Activated effector memory CD4-positive, alpha-beta T cell treated with anti-CD3 and anti-CD28 coated beads, Interleukin-2, amount 50 U/mL, for 16 hours (primary cell): ENCODE measurements at places on chromosomes 5 and 9.
A peak's percentile ranks its signal among the peaks of the same experiment; 100 is the strongest.

DNA sequence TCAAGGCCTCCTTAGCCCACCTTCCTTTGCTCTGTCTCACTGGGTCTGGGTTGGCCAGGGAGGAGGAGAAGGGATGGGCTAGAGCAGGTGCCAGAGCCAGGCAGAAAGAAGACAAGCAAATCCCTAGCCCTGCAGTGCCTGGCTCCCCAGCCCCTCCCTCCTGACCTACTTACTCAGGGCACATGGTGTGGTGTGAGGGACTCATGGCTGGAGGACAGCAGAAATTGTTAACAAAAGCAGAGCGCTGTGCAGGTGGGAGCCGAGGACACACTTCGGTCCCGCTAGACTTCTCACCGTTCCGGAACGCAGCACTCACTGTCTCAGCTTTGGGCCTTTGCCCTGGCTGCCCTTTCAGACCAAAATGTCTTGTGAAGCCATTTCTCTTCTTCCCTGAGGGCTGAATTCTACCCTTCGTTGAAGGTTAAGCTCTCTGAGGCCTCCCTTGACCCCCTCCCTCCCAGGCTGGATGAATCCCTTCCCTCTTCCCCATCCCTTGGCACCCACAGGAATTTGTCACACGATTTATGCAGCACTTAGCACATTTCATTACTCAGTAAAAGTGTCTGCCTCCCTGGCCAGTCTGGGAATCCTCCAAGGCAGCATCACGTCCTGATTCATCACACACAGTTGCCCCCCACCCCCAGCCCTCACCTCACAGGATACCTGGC is 263.9 kb upstream of the TRPC7 start:
- DNase-seq = no peak

GRCh38 chr9:110672873-110673510 is 4.4 kb downstream of the MUSK start:
- DNase-seq = no peak

GRCh38 chr5:43415935-43416802 is 4.0 kb upstream of the CCL28 start:
- no peak for DNase-seq

- no peak for DNase-seq
Observed at GRCh38 chr5:144876990-144877389, 706.3 kb downstream of the KCTD16 start.

- DNase-seq = no peak
Observed at GRCh38 chr5:114467171-114467570, 105.3 kb downstream of the KCNN2 start.

GRCh38 chr9:36924071-36924470 is 110.0 kb downstream of the PAX5 start:
- DNase-seq = peak; percentile 47

- no peak for DNase-seq
Observed at GRCh38 chr5:154276973-154277331, 86.4 kb downstream of the GALNT10 start.

GRCh38 chr5:2891781-2892180 is 140.3 kb upstream of the IRX2 start:
- DNase-seq = no peak

- DNase-seq = no peak
Observed at GRCh38 chr5:57804505-57804904, 321.9 kb upstream of the ACTBL2 start.

GRCh38 chr5:82158755-82159413 is 119.3 kb downstream of the RPS23 start:
- DNase-seq = no peak

DNA sequence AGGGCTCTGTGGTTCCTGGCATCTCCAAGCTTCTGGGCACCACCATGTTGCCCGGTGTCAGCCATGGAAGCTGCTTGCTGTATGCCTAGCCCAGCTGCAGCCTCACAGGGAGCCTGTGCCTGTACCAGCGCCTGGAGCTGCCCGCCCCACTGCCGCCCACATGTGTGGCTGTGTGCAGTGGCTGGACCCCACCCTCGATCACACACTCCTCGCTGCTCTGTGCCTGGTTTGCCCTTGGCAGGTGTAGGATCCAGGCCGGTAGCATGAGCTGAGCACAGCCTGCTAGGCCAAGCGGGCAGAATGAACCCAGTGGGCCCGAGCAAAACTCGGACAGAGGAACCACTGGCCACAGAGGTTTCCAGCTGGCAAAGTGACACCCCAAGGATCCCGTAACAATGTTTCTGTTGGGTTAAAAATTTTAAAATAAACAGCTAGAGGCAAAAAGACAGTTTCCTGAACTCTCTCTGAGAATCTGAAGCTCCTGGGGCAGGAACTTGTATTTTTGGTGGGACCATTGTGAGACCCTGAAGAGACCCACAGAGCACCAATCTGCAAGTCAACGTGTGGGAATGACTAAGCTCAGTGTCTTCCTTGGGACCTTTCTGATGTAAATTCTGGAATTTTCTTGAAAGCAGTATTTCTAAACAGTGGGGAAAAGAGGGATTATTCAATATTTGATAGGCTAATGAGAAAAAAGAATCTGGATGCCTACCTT is 73.1 kb upstream of the CCDC112 start:
- no peak for DNase-seq

GRCh38 chr9:13904311-13904710 is 409.6 kb downstream of the NFIB start:
- no peak for DNase-seq

GRCh38 chr5:168430296-168430695 is 56.0 kb upstream of the RARS1 start:
- no peak for DNase-seq

- no peak for DNase-seq
Observed at GRCh38 chr5:81234801-81235200, 1.7 kb downstream of the CKMT2 start.
